ENCODE measurements at places on chromosomes 7 and 10.

- no peak for DNase-seq
Measured at GRCh38 chr7:156919132-156919713, 26.2 kb upstream of the LMBR1 start.

DNA sequence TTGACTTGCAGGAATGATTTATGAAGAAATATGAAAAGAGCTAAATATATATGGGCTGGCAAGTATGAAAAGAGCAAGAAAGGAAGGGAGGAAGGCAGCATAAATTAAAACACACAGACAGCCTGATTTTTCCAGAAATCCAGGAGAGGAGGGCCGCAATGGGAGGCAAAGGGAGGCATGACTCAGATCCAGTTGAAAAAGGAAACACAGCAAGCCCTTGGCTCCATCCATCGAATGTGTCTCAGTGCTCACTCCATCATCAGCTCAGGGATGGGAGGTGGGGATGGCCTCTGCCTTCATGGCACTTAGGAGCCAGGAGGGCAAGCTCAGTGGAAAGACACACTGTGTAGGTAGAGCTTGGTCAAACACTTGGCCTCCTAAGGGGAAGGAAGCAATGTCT, 75.7 kb upstream of the PDZD8 start:
- no peak for DNase-seq

DNA sequence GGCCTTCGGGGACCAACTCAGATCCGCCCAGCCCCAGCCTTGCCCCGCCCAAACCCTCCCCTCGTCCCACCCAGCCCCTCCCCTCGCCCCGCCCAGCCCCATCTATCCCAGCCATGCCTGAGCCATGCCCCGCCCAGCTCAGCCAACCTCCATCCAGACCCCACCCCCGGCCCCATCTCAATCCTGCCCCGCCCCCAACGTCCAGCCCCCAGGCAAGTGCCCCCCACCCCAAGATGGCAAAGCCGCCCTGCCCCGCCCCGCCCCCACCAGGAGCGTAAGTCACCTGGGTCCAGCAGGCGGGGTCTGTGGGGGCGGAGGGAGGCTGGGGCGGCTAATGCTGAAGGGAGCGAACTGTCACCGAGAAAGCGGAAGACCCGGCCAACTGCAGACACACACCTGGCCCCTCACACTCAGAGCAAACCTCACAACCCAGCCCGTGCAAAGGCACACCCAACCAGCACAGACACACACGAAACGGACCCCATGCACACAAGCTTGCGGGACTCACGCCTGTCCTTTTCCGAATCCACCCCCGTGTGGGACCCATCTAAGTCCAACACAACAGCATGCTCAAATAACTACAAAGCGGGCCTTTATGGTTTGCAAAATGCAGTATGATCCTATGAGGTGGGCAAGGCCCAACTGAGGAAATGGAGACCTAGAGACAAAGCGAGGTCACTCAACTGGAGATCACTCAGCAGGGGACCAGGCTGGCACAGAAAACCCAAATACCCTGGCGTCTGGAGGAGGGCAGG, 11.5 kb upstream of the OGA start:
- peak; percentile 50 for DNase-seq

DNA sequence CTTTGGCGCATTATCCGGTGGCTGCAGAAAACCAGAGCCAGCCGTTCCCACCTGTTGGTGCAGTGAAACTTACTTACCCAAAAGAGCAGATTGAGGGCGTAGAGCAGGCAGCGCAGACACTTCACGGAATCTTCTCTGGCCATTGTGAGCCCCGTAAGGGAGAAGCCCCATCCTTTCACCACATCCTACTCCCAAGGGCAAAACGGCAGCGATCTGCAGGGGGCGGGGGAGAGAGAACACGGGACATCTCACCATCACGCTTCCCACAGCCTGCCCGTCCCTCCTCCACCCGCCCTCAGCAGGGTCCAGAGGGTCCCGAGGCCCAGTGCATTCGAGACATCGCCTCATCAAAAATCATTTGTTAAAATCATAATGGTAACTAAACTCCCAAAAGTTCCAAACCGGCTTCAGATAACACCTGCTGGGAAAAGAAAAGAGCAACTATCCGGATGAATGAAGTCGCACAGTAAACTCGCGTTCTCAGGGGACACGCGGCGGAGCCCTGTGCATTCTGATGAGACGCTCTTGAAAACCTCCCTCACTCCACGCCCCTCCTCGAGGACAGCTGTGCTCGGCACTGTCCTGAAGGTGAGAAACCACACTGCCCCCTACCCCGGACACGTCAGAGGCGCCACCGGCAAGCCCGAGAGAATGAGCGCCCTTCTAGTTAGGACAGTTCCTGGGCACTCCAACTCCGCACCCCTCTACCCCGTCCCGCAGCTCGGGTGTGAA, 1.2 kb downstream of the TSPAN12 start:
- peak; percentile 6 for DNase-seq

GRCh38 chr10:14425034-14425433, 94.3 kb upstream of the FRMD4A start:
- no peak for DNase-seq

- DNase-seq, result no peak
Measured at GRCh38 chr7:27434756-27435400, 192.3 kb downstream of the EVX1 start.

GRCh38 chr7:29300026-29300480, 105.5 kb downstream of the CHN2 start:
- peak; percentile 68 for DNase-seq

DNA sequence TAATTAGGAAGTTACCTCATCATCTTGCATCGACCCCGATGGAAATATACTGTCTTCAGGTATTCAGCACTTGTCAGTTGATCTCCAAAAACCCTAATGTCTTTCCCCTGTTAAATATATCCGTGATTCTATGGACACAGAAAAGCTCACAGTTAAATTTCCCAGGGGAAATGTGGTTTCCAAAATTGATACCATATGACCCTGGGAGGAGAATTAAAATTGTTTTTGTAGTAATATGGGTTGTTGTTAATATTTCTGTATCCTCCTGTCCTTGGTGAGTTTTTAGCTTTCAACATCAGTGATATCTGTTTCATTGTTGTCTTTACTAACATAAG, 132.1 kb downstream of the CELF2 start:
- DNase-seq, result peak; percentile 23

GRCh38 chr10:108840944-108841343, 1082.4 kb downstream of the XPNPEP1 start:
- DNase-seq, result no peak

DNA sequence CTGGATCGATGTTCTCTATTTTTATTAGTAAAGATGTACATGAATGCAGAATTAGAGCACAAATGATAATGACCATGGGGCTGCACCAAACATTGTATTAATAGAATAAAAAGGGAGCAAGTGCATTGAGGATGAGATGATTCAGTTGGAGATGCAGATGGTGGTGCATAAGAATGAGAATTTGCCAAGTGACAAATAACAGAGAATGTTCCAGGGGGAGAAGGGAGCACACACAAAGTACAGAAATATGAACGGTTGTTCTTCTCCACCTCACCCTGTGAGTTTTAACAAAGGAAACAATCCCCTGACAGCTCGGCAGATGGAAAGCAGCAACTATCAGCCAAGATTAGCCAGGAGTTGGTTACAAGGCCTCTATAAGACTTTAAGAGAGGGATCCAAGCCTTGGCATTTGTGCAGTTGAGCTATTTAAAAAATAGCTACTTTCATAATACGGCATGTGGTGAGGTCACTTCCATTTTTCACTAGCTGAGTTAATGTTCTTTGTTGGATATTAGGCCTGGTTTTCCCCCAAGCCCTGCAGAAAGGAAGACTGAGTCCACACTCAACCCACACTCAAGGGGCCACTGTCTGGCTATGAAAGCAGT, 462.5 kb downstream of the TNS3 start:
- DNase-seq, result no peak
